ENCODE measurements at places on chromosomes 3 and 15.

- no peak for DNase-seq
Measured at GRCh38 chr3:54619531-54619930, 308.3 kb downstream of the LRTM1 start.

DNA sequence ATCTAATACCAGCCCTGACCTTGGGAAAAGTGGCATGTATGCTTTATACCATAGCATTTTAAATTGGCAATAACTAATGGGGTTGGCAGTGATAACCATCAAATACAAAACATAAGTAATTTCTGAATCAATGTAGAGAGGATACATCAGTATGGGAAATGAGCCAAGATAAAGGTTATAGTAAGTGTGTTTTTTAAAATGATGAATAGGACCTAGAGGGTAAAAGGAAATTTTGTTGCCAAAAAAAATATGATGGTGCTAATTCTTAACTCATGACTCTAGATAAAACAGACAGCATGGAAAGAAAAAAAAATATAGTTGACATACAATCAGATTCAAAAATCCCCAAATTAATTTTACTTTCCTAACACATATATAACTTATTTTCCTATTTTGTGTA, 75.4 kb upstream of the ROBO1 start:
- no peak for DNase-seq

GRCh38 chr3:15367059-15367458, 34.7 kb upstream of the SH3BP5 start:
- DNase-seq: no peak

- peak; percentile 45 for DNase-seq
Measured at GRCh38 chr3:197750396-197750831, 731 bp downstream of the FYTTD1 start.

- no peak for DNase-seq
Measured at GRCh38 chr15:36797128-36797527, 217.7 kb downstream of the CDIN1 start.

DNA sequence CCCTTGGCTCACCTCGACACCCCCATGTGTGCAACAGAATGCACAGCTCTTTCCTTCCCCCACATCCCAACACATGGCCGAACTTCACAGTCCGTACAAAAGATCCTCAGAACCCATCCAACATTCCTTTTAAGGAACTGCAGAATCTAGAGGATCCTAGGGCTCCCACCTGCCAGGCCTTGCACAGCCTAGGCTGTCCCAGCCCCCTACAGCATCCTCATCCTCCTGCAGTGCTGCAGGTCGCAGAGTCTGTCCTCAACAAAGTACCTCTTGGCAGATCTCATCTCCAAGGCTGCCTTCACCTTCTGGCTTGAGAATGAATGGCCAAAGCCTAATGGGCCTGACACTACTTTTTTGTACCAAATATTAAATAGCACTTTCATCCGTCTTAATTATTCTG, 19.8 kb downstream of the PRR23E start:
- no peak for DNase-seq

DNA sequence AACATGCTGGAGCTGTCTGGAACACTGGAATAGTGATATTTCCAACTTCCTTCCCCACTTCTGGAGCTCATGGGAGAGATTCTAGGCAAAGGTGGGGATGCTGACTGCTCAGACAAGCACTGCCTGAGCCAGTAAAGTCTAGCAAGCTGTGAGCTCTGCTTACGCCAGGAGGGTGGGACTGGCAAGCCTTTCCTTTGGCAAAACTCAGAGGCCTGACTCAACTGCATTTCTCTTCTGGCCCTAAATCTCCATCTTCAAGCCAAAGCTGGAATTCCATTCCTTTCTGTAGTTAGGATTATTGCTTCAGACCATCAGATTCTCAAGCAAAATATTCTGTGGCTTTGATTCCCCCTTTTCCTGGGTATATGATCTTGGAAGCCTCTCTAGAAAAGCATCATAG, 20.3 kb upstream of the EPB42 start:
- no peak for DNase-seq

DNA sequence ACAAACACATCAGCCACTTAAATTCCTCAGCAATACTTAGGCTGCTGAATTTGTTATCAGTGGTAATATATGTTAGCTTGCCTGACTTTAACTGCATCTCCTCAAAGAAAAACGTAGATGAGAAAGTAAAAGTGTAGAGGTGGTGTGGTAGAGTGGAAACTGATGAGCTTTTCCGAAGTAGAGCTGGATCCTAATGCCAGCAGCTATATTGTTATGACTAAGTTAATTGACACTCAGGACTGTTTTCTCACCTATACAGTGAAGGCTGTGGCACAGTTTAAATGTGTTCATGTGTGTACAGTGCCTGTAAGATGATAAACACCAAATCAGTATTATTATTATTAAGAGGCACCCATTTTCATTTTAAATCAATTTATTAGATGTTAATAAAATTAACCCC, 174.9 kb downstream of the TNIK start:
- no peak for DNase-seq

DNA sequence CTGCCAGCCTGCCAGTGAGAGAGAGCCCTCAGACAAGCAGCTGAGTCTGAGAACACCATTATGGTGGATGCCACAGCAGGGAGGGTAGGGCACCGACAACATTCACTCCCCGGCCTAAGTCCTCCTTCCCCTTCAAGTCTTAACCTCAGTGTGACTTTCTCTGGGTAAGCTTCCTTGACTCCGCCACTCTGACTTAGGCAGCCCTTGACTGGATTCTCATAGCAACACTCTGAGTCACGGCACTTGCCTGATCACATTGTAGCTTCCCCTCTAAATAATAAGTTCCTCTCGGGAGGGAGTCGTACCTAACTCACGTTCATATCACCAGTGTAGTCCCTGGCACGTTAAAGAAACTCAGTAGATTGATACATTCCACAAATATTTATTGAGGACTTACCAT, 180.5 kb downstream of the FOXB1 start:
- DNase-seq: no peak

- no peak for DNase-seq
Measured at GRCh38 chr15:51726302-51727073, 11.0 kb downstream of the LYSMD2 start.

DNA sequence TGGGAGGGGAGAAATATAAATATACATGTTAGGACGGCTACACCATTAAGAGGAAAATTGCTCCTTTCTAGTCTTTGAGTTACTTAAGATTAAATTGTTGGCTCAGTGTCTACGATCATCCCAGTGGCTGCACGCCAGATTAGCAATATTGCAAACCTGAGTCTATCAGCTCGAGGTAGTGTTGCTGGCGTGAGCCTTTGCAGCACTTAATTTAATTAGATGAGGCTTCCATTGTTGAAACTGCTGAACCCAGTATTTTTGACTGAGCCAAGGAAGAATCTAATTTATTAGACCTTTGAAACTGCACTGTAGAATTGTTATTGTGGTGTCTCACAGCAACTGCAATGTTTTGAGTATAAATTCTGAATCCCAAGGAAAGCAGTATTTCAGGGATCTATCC, 782.4 kb upstream of the ROBO1 start:
- no peak for DNase-seq

- no peak for DNase-seq
Measured at GRCh38 chr3:103963599-103963998, 1403.1 kb upstream of the ALCAM start.

- no peak for DNase-seq
Measured at GRCh38 chr15:22839046-22839695, 705 bp downstream of the NIPA2 start.

GRCh38 chr3:61237858-61238257, 13.4 kb downstream of the FHIT start:
- DNase-seq: no peak

DNA sequence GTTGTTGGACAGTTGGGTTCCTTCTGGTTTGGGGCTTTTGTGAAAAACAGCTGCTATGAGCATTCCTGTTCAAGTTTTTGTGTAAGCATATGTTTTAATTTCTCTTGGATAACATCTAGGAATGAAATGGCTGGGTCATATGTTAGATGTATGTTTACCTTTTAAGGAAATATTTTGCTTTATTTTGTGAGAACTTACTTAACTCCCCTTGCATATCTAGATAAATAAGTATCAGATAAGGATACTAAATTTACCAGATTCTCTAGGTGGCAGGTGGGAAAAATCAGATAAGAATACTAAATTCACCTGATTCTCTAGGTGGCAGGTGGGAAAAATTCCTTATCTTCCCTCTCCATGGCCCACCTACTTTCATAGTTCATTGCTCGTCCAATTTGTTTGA, 1.1 kb upstream of the PLS1 start:
- DNase-seq: no peak

DNA sequence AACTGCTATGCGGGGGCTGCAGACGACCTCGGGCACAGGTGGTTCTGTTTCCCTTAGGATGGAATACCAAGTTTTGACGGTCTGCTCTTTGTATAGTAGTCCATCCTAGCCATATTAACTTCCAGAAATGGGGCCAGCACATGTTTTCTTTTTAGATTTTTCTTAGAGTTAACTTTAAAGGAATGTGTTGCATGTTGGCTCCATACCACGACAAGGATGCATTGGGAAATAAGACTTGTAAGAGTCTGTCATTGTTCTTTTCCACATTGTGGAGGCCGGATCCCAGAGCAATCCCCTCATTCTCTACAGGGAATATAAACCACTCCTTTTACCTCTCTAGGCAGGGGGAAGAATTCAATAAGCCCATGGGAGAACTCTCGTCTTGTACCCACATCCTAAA, 87.1 kb upstream of the PLSCR4 start:
- DNase-seq: no peak

- DNase-seq: no peak
Measured at GRCh38 chr3:152626226-152626625, 208.7 kb upstream of the P2RY1 start.

DNA sequence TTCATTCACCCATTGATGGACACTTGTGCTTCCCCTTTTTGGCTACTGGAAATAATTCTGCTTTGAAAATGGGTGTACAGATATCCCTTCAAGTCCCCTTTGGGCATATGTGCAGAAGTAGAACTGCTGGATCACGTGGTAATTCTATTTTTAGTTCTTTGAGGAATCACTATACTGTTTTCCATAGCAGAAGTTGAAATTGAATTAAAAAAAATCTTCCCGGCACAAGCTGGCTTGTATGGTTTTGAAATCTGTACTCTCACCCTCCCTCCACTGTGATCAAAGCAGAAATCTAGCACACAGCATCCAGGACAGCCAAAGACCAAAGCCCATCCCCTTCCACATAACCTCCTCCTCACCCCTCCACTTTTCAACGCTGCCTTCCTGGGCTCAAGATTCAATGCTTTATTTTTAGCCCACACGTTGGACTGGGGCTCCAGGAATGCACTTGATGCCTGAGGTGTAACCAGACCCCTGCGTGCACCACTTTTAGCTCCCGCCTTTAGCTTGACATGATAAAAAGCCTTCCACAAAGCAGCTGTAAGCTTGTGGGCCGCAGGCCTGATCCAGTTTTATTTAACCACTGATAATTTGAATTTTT, 29.9 kb downstream of the TMEM40 start:
- no peak for DNase-seq

DNA sequence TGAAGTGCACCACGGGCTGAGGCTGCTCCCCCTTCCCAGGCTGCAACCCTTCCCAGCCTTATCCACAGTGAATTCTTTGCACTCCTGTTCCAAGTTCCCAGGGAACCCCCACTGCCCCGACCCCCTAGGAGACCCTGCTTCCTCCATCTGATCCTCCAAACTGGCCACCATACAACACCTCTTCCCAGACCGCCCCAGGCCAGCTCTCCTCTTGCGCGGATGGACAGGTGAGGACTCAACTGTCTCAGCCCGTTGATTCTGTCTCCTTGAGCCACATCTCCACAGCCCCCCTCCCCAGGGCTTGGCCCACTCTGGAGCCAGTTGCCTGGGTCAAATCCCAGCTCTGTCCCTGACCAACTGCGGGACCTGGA, 21.7 kb downstream of the GRIP2 start:
- DNase-seq: no peak

DNA sequence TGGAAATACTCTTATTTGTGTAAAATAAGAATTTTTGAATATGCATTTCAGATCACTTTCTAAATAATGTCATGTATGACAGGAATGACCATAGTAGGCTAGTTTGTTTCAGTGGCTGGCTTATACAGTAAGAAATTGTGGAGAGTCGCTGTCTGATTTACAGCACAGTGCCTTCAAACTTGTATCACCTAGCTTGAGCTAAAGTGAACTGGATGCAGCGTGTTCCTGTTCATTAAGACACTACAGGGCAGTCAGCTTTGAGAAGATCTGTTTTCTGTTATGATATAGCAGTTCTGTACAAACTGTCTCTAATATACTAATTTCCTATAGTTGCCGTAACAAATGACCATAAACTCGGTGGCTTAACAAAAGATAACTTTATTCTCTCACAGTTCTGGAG, 9.9 kb downstream of the CLDN16 start:
- DNase-seq: no peak

GRCh38 chr3:195757438-195757770, 36.6 kb downstream of the MUC20 start:
- no peak for DNase-seq
